Calu3 (cell line): ENCODE measurements at places on chromosomes 1 and 21. TPM values are rescaled to one million over a fixed set of nuclear protein-coding genes. Genes with fewer than 3 reads are reported as not detected.
A peak's percentile ranks its signal among the peaks of the same experiment; 100 is the strongest.

OR2M3 gene
- not detected in 2 replicates for total RNA-seq

HRNR gene
- total RNA-seq = not detected in 2 replicates

DNA sequence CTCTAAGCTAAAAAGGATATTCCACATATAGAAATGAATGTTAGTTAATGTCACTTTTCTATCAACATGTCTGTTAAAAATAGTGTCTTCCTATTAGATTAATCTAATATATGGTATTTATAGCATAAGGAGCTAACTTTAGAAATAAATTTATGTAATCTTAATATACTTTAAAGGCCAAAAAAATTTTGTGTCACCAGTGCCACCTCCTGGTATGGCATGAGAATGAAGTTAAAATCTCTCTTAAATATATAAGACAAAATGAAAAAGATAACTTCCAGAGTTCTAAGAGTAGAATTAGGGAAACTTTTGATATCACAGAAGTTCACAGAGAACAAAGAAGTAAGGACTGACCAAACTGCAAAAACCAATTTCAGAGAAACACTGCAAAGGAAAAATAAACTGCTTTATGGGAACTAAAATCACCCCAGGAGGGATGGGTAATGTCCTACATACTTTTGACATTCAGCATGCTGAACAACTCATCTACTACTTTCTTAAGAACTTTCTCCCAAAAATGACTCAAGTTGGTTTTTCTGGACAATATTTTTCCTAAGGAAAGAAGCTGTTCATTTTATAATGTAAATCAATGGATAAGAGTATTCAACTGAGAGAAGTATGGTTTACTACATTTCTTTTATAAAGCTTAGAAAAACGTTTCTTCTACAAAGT is 82.8 kb downstream of the TRIM33 start:
- DNase-seq = peak; percentile 1
- peaks cover 25% of the 10 kb centered on the region for H3K36me3 ChIP-seq
- H3K4me3 ChIP-seq = no peak overlapping the region
- H3K27ac ChIP-seq = no peak overlapping the region
- H3K27me3 ChIP-seq = no peaks in the 10 kb centered on the region

- peaks cover 43% of the 10 kb centered on the region for H3K36me3 ChIP-seq
- no peak overlapping the region for H3K27ac ChIP-seq
- H3K4me1 ChIP-seq = peaks cover 15% of the 10 kb centered on the region
- DNase-seq = no peak
- no peaks in the 10 kb centered on the region for H3K27me3 ChIP-seq
These were observed 19.0 kb upstream of the PIGV start for GRCh38 chr1:26768755-26769154.

GRCh38 chr1:110606657-110607535 is 738 bp upstream of the KCNA2 start:
- H3K36me3 ChIP-seq = no peaks in the 10 kb centered on the region
- peak overlapping the region; percentile 64 for H3K4me3 ChIP-seq

- H3K4me1 ChIP-seq = no peaks in the 10 kb centered on the region
- H3K4me3 ChIP-seq = no peak overlapping the region
These were observed 15.2 kb downstream of the PLPPR4 start for GRCh38 chr1:99279525-99279924.

DNA sequence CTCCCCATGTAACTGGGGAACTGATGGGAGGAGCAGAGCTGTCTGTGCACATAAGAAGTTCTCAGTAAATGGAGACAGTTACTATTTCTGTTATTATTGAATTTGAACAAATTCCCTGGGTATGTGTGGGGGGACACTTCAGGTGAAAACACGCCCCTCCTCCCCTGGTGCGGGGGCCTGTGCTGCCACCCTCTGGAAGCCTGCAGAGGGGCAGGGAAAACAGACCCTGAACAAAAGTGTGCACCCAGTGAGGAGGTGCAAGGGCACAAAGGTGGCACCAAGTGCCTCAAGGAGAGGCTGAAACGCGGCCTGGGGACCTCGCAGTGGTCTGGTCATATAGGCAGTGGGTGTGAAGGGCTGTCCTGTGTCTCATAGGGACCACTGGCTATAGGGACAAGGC is 18.2 kb upstream of the NADK start:
- peaks cover 52% of the 10 kb centered on the region for H3K36me3 ChIP-seq
- no peaks in the 10 kb centered on the region for H3K27me3 ChIP-seq
- no peak for DNase-seq
- no peaks in the 10 kb centered on the region for H3K4me1 ChIP-seq
- H3K4me3 ChIP-seq = no peak overlapping the region

- peaks cover 91% of the 10 kb centered on the region for H3K4me1 ChIP-seq
- peak overlapping the region; percentile 59 for H3K4me3 ChIP-seq
- H3K27me3 ChIP-seq = no peaks in the 10 kb centered on the region
- DNase-seq = peak; percentile 72
These were observed 38.5 kb upstream of the EFCAB14 start for GRCh38 chr1:46757247-46757955.

- H3K27me3 ChIP-seq = no peaks in the 10 kb centered on the region
- peak; percentile 81 for DNase-seq
- H3K36me3 ChIP-seq = no peaks in the 10 kb centered on the region
- no peak overlapping the region for H3K27ac ChIP-seq
These were observed 13.4 kb upstream of the NOS1AP start for GRCh38 chr1:162056043-162056442.

DNA sequence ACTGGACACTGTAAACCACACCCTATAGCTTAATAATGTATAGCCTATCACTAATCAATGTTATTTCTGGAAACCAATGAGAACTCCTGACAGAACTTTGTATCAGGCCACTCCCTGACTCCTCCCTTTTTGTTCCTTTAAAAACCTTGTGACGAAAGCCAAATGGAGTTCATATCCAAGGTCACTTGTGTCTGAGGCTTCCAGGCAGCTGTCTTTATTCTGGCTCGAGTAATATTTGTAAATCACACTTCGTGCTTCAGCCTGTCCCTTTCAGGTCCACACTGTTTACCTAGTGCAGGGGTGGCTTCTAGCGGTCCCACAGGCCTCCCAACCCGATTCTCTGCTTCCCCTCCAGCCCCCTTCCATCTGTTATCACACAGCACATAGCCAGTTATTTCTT is 16.2 kb upstream of the CAPN9 start:
- no peak for DNase-seq
- H3K27me3 ChIP-seq = no peaks in the 10 kb centered on the region
- no peak overlapping the region for H3K27ac ChIP-seq
- no peaks in the 10 kb centered on the region for H3K36me3 ChIP-seq
